ENCODE measurements at places on chromosomes 7 and 10. TPM values are rescaled to one million over a fixed set of nuclear protein-coding genes. Genes with fewer than 3 reads are reported as not detected.

The LRRC4 gene
- 0.75 TPM for polyA plus RNA-seq

The PTF1A gene
- not detected for polyA plus RNA-seq

The NEUROG3 gene
- not detected for polyA plus RNA-seq

The HOXA1 gene
- not detected for polyA plus RNA-seq

The SPDYE16 gene
- polyA plus RNA-seq = 0.22 TPM

The NUTM2A gene
- 0.78 TPM for polyA plus RNA-seq

The SPDYE18 gene
- polyA plus RNA-seq = 0.17 TPM

Measured in heart right ventricle (tissue), 16 donors.